ENCODE measurements at places on chromosomes 4 and X.

DNA sequence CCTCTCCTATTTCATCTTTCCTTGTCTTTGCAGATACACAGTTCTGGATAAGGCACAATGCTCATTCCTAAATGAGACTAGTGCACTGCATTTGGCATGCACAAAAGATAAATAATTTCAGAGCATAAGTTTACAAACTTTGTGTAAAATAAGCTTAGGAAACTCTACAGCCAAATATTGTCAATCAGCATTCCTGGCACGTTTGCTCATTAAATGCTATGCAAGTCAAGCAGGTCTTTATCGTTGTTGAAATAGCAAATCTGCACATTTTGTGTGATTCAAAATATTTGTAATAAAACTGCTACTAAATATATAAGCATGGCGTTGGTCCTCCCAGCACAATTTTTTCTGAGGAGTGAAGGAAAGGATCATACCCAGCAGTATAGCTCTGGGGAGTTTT, 322.1 kb upstream of the NOCT start:
- no peak for DNase-seq

- no peak for DNase-seq
Measured at GRCh38 chrX:132267392-132267791, 48.1 kb upstream of the RAP2C start.

- DNase-seq = no peak
Measured at GRCh38 chr4:4871242-4871572, 11.7 kb downstream of the MSX1 start.

DNA sequence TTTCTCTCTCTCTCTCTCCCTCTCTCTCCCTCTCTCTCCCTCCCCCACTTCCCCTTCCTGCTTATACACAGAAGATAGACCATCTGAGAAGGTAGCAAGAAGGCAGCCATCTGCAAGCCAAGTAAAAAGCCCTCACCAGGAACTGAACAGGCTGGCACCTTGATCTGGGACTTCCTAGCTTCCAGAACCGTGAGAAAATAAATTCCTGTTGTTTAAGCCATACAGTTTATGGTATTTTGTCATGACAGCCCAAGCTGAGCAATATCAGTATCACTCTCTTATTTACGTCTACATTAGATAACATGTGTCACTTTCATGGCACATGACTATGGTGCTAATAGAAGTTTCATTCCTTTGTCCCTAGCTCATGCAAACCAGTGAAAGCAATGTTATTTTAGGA, 581.1 kb downstream of the INPP4B start:
- DNase-seq = no peak

DNA sequence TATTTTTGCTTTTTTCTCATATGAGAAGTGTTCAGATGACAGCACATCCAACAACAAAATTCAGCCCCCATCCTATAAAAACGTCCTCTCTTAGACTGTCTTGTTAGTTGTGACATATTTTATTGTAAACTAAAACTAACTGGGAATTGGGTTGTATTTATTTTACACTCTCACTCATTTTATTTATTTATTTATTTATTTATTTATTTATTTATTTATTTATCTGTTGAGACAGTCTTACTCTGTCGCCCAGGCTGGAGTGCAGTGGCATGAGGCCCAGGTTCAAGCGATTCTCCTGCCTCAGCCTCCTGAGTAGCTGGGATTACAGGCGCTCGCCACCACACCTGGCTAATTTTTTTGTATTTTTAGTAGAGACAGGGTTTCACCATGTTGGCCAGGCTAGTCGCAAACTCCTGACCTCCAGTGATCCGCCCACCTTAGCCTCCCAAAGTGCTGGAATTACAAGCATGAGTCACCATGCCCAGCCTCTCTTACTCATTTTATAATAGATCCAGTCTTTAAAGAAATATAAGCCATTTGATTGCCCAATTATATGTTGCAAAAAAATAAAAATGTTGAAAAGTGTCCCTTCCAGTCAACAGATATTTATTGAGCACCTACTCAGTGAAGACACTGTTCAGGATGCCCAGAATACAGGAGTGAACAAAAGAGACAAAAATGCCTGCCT, 44.6 kb downstream of the PALLD start:
- no peak for DNase-seq

- DNase-seq = no peak
Measured at GRCh38 chrX:150934453-150934852, 36.0 kb upstream of the CD99L2 start.

DNA sequence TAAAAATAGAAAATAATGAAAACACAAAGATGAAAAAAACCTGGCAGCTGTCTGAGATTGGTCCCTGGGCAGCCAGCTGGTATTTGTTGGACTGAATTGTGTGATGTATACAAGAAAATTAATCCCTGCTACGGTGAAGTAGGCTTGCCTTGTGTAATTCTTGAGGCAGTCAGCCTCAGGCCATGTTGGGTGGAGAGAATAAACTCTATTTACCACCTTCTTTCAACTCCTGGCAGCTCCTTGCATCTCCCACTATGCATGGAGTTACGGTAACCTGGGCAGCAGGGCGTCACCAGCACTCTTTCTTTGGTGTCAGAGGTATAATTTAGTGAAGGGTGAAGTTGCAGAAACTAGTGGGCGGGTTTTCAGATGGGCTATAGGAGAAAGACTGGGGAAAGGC, 3.5 kb downstream of the SPIN2A start:
- DNase-seq = no peak

DNA sequence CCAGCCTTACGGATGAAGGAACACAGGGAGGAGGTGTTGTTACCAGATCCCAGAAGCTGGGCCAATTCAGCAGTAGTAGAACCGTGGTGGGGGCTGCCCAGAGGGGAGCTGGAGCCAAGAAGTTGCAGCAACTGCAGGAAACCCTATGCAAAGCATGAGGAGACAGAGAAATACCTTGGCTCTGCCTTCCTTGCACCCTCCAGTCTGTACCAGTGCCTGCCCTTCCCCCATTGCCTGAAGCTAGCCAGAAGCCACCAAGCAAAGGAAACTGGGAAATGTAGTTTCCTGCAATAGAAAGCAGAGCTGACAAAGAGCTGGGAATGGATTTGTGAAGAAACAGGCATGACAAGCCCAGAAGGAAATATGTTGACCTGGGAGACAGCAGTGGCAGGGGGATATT, 108.7 kb upstream of the FUNDC1 start:
- no peak for DNase-seq

DNA sequence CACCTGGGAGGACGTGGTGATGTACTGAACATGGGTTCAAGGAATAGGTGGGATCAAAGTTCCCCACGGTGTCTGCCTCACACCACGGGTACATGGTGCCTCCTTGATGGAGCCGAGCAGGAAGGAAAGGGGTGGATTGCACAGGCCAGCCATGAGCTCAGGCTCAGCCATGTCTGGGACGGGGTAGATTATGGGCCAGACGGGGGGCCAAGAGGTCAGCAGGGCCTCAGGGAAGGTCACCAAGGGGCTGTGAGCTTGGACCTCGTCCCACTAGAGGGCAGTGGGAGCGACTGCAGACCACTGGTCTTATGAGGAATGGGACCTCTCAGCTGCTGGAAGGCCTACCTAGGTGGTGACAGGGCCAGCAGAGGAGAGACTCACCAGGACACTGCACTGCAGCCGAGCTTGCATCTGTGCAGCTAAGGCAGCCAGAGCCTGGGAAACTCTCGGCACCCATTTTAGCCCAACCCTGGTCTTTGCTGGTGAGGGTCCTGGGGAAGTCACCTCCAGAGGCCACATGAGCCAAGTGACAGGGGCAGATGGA, 38.4 kb downstream of the JAKMIP1 start:
- no peak for DNase-seq

DNA sequence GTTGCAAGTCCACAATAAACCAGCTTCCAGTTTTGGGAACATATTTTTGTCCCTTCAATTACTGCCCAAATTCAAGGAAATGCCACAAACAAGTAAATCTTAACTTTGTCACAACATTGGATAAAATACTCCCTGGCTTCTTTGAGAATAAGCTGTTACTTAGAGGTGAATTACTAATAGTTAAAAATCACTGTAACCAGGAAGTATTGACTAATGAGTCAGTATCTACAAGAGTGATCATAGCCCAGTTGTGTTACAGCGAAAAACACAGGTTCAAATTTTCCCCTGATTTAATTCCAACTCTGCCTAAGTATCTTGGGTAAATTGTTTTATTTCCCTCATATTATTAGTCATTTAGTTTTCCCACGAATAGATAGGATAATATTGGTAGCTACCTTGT, 291.2 kb upstream of the PPARGC1A start:
- DNase-seq = no peak

DNA sequence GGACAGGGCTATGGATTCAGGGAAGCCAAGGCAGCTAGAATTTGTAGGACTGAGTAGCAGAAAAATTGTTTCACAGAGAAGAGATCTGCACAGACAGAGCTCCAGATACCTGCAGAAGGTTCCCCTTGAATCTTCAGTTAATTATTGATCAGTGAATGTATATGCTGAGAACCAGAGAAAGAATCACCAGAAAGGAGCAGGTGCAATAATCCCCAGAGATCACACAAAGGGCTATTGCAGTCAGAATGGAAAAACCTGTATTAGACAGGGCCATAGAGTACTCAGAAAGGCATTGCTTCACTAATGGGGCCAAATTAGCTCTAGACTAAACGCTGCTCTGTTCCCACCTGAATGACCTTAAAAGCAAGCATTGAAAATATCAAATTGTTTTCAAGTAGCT, 35.5 kb upstream of the SMAD1 start:
- no peak for DNase-seq

DNA sequence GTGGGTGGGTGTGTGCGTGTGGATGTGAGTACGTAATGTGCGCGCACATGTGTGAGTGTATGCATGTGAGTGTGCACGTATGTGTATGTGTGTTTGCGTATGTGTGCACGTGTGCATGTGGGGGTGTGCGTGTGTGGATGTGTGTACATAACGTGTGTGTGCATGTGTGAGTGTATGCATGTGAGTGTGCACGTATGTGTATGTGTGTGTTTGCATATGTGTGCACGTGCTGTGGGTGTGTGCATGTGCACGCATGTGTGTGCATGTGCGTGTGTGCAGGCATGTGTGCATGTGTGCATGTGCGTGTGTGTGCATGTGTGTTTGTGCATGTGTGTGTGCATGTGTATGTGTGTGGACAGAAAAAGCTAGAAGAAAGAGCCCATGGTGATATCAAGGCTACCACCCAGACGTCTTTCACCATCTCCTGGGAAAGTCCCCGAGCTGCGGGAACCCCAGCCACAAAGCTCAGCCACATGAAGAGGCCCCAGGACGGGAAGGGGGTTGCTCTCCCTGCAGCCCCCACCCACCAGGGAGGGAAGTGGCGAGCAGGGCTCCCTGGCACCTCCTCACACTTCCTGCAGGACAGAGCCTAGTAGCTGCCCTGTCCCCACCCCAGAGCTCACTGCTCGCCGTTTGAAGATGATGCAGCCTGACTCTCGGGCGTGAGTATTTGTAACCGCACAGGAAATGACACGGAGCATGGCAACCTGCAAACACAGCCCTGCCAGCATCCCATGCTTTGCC, 108.3 kb downstream of the DCTD start:
- peak; percentile 18 for DNase-seq

DNA sequence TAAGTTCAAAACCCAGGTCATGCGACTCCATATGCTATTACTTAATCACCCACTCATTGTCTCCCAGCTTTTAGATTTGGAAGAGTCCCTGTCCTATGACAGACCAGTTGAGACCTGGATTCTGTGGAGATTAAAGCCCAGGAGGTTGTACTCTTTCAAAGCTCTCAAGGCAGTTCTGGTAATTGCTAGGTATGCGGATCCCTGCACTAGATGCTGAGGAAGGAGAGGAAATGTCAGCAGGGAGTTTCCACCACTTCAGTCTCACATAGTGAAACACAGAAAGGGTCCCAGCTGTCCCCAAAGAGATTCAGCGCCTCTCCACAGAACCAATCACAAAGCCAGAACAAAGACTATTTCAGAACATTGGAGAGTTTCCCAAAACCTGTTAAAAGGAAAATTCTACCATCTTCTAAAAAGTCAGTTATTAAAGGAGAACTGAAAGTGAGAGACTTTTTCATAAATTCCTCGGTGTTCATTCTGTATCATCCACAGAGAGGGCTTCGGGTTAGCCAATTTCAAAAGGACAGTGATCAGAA, 53.4 kb downstream of the IRF2 start:
- no peak for DNase-seq

GRCh38 chr4:52248820-52249219, 197.7 kb downstream of the SPATA18 start:
- no peak for DNase-seq

DNA sequence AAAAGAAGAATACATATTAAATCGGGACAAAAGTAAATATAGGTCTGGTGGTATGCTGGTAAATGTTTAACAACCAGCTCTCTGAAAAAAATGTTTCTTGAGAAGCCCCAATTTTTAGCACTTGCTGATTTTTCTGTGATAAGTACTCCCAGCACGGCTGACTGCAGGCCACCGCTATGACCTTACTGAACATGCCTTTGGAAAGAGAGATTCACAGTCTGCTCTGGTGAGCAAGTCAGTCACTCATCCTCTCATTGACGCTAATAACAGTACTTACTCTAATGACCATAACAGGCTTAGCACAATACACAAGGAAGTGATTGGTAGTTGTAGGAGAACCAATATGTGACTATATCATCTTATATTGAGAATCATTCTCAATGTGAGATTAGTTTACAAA, 98.9 kb upstream of the BLTP1 start:
- DNase-seq = no peak

DNA sequence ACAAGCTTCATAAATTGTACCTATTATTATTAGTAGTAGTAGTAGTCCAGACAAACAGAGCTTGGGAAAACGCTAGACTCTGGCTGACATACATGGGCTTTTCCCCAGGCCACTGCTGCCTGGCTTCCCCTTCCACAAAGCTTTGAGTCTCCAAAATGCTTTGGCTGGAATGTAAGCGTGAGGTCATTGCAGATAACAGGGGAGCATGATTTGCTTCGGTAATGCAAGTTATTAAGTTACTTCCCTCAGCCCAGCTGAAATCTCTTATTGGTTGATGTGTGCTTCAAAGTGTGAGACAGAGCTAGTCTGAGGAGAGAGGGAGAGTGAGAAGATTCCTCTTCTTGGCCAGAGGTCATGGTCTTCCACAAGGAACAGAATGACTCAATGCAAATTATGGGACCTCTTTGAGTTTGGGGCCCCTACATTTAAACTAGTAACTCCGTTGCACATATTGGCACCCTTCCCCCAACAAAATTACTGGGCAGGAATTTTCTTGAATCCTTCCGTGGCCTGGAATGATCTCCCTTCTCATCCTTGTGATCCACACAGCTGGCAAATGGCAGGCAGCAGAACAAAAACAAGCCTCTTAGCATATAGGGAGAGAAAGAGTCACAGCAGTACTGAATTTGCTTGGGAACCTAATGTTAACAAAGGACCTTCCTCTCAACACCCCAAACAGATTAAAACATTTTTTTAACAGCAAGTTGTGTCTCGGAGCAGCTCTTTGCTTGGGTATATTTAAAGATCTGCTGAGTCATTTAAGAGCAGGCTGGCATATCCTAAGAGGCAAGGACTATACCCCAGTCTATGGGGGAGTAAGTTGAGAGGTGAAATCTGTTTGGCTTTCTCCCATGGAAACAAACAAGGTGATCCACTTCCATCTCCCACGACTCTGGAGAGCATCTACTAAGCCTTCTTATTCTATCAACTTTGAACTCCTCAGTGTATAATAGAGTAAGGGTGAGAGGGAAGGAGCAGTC, 19.9 kb downstream of the AR start:
- DNase-seq = no peak

GRCh38 chr4:74097631-74098426, 1.2 kb downstream of the CXCL2 start:
- DNase-seq = no peak

GRCh38 chrX:49164589-49165360, 2.2 kb downstream of the MAGIX start:
- DNase-seq = no peak

Data from activated CD8-positive, alpha-beta memory T cell treated with anti-CD3 and anti-CD28 coated beads for 48 hours (primary cell).